ENCODE measurements at places on chromosomes 2 and 18.

DNA sequence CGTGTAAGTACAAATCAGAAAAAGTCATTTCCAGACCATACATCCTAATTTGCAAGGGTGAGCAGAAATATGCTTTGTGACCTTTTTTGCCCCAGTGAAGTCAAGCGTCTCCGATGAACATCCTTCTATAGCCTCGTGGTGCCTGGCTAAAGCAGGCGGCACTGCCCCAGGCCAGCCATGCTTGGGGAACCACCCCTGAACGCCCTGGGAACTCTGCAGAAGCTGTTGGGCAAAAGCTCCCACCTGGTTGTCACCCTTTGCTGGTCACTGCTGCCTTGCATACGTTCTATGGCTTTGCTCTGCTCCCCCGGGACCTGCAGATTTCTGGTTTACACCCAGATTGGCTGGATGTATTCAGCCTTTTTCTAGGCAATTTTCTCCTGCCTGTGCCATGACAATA is 256.4 kb downstream of the SS18 start:
- no peak for DNase-seq

DNA sequence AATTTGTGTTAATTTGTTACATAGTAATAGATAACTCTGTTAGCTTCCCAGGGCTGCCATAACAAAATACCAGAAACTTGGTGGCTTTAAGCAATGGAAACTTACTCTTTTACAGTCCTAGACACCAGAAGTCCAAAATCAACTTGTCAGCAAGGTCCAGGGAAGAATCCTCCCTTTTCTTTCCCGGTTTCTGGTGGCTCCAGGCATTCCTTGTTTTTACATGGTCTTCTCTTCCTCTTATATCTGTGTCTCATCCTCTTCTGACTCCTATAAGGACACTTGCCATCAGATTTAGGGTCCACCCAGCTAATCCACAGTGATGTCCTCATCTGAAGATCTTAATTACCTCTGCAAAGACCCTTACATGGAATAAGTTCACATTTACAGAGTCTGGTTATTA is 95.6 kb downstream of the DDX1 start:
- DNase-seq: no peak

- no peak for DNase-seq
Observed at GRCh38 chr18:21739604-21740537, 721 bp upstream of the MIB1 start.

DNA sequence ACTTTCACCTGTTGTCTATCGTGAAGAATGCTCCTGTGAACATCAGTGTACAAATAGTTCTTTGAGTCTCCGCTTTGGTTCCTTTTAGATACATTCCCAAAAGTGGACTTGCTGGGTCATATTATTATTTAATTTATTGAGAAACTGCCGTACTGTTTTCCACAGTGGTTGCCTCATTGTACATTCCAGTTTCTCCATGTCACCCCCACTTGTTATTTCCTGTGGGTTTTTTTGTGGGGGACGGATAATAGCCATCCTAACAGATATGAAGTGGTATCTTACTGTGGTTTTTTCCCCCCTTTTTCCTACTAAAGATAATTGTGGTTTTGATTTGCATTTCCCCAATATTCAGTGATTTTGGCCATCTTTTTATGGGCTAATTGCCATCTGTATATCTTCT is 53.8 kb downstream of the SMCHD1 start:
- no peak for DNase-seq

DNA sequence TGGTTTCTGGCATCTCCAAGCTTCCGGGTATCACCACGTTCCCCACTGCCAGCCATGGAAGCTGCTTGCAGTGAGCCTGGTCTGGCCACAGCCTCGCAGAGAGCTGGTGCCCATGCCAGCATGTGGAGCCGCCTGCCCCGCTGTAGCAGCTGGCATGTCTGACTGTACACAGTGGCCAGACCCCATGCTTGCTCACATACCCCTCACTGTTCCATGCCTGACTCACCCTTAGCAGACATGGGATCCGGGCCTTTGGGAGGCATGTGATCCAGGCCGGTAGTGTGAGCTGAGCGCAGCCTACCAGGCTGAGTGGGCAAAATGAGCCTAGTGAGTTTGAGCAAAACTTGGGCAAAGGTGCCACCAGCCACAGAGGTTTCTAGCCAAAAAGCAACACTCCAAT is 18.8 kb upstream of the RPRD1A start:
- DNase-seq: no peak

GRCh38 chr2:162817921-162818320 is 20.6 kb downstream of the KCNH7 start:
- DNase-seq: no peak

DNA sequence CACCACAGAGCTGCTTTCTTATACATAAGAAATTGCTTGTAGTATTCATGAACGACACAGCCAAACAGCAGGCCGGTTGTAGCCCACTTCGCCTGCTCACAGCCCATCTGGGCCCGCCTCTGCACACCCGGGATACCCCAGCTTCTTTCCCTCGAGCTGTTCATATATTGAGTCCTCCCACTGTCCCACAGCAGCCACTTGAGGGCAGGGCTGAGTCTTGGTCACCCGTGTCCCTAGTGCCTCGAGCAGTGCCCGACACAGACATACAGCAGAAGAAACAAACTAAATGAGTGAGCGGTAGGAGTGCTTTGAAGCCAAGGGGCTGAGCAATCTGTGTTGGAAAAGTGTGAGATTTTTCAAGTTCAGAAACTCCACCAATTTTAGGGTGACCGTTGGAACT is 251.4 kb downstream of the KLHL29 start:
- no peak for DNase-seq

DNA sequence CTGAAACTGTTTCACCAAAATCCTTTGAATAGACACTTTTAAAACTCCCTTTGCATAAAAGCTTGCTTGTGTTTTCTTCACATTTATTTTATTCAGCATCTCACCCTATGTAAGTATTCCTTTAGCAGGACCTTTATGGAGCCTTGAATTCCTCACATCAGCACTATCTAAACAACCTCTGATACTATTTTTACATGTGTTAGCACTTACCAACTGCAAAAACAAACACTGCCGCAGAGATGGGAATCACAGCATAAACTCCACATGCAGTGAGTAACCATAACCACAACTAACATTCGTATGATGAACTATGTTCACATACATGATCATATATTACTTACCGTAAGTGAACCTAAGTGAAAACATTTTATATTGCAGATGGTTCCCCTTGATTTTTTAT is 15.4 kb downstream of the FBXO15 start:
- no peak for DNase-seq

DNA sequence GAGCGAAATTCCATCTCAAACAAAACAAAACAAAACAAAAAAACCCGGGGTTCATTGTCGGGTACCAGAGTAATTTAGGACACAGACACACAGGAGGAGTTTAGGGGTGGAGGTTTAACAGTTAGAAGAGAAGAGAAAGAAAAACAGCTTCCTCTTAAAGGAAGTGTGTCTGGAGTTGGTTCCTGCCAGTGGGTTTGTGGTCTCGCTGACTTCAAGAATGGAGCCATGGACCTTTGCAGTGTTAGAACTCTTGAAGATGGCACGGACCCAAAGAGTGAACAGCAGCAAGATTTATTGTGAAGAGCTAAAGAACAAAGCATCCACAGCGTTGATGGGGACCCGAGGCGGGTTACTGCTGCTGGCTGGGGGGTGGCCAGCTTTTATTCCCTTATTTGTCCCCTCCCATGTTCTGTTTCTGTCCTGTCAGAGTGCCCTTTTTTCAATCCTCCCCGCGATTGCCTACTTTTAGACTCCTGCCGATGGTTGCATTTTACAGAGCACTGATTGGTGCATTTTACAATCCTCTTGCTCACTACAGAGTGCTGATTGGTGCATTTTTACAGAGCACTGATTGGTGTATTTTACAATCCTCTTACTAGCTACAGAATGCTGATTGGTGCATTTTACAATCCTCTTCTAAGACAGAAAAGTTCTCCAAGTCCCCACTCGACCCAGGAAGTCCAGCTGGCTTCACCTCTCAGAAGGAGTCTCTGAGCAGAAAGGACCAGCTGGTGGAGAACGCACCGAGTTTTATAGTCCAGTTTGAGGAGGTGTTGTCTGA is 28.7 kb upstream of the ATP8B1 start:
- DNase-seq: no peak

- DNase-seq: no peak
Observed at GRCh38 chr2:181393472-181393871, 63.7 kb upstream of the ITGA4 start.

GRCh38 chr18:78776706-78777285 is 202.8 kb upstream of the SALL3 start:
- no peak for DNase-seq

GRCh38 chr2:178528647-178529046 is 48.4 kb downstream of the PLEKHA3 start:
- DNase-seq: no peak

DNA sequence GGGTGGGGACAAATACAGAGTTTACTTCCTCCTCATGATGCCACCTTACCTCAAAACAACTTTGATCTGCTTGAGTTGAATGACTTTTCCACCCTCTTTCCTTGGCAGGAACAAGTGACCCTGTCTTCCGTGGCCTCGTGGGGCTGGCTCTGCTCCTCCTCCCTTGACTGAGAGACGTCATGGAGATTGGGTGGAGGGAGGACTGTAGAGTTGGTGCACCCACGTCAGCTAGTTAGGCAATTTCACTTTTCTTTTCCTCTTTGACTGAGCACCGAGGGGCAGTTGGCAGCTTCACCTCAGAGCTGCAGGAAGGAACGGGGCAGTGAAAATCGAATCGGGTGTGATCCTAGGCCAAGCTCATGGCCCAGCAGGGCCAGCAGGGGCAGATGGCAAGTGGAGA is at the start of gene SP140:
SP140 (plus strand) TSS at position 251 of the 400 bp plus-strand sequence; CDS start at position 360, 109 bp downstream.
- DNase-seq: no peak

GRCh38 chr18:49668574-49669275 is 106.9 kb downstream of the LIPG start:
- DNase-seq: no peak

- DNase-seq: no peak
Observed at GRCh38 chr2:77578354-77578753, 56.2 kb upstream of the LRRTM4 start.

DNA sequence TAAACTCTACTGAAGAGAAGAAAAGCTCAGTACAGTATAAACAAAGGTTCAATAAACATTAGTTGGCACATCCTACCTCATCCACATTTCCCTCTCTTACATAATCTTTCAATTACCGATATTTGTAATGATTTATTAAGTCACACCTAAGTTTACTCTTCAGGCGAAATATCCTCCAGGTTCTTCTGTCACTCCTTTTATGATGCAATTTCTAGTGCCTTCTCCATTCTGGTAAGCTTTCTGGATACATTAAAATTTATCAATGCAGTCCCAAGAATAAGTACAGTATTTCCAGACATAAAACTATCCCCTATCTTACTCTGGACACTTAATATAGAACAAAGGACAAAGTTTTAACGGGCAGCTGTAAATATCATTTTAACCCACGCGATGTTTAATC is 5.6 kb downstream of the HNRNPLL start:
- DNase-seq: no peak

DNA sequence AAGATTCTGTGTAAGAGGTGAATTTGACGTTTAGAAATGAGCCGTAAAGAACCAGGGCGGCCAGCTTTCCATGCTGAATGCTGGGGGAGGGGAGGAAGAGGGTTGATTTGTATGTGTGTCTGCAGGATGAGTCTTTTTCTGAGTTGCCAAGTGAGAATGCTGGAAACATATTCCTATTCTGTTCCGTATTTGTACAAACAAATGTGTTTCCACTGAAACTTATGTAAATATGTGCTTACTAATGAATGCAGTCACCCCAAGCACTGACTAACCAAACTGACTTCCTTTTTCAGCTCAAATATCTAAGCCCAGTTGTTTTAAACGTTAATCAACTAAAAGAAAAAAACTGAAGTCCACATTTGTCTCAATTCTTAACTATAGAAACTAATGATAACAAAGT is 74.9 kb upstream of the APCDD1 start:
- DNase-seq: no peak

- no peak for DNase-seq
Observed at GRCh38 chr18:44602380-44602779, 78.3 kb upstream of the SETBP1 start.

DNA sequence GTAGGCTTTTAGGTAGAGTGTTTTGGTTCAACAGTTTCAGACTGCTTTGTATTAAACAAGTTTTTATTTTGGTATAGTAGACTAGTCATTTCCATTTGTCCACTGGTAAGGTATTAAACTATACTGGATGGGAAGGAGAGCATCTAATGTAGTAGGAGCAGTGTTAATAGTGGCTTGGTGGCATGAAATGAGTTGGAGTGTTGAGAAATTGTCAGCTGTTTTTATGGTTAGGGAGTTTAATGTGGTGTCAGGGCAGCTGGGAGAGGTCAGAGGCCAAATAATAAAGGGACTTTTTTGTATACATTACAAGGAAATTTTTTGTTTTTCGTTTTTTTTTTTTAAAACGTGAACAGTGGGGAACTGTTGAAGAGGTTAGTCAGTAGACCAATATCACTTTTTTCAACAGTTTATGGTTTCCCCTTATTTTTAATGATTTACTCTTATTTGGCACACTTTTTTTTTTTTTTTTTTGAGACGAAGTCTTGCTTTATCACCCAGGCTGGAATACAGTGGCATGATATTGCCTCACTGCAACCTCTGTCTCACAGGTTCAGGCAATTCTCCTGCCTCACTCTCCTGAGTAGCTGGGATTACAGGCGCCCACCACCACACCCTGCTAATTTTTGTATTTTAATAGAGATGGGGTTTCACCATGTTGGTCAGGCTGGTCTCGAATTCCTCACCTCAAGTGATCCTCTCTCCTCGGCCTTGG is 21.2 kb downstream of the ACTR3 start:
- DNase-seq: no peak

DNA sequence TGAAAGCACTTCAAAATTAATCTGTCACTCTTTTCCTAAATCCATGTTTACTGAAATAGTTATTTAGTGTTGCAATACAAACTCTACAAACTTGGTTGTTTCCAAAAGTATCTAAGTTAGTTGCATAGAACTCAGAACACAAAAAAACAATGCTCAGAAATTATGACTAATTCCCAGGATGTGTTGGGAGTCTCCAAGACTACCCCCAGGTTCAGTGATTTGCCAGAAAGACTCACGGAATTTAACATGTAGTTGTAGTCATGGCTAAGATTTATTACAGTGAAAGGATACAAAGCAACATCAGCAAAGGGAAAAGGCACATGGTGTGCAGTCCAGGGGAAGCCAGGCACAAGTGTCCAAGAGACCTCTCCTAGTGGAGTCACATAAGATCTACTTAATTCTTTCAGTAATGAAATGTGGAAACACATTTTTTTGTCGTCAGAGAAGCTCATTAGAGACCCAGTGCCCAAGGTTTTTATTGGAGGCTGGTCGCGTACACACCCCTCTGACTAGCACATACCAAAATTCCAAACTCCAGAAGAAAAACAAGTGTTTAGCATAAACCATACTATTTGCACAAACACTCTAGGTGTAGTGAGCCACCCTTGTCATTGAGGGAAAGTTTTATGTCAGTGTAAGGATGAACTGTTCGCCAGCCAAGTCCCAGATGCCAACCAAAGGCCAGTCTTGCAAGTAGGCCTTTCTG is 43.3 kb upstream of the CYP20A1 start:
- DNase-seq: no peak

GRCh38 chr2:71361631-71362030 is 30.0 kb downstream of the ZNF638 start:
- DNase-seq: no peak

DNA sequence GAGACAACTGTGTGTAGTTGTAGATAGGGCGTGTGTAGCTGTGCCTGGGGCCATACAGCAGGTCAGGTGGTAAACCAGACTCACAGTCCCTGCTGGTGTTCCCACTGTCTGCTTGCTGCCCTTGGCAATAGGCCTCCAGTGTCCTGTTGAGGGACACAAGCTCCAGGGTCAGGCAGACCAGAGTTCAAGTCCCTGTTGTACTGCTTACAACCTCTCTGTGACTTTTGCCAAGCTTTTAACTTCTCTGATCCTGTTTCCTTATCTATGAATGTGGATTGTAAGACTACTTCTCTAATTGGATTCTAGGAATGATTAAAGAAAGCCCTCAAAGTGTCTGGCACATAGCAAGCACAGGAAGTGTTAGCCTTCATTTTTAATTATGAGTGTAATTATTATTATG is 68.6 kb downstream of the MERTK start:
- DNase-seq: no peak

Measured in HS-27A (cell line).